ENCODE measurements at places on chromosomes 6 and 20.
A peak's percentile ranks its signal among the peaks of the same experiment; 100 is the strongest.

DNA sequence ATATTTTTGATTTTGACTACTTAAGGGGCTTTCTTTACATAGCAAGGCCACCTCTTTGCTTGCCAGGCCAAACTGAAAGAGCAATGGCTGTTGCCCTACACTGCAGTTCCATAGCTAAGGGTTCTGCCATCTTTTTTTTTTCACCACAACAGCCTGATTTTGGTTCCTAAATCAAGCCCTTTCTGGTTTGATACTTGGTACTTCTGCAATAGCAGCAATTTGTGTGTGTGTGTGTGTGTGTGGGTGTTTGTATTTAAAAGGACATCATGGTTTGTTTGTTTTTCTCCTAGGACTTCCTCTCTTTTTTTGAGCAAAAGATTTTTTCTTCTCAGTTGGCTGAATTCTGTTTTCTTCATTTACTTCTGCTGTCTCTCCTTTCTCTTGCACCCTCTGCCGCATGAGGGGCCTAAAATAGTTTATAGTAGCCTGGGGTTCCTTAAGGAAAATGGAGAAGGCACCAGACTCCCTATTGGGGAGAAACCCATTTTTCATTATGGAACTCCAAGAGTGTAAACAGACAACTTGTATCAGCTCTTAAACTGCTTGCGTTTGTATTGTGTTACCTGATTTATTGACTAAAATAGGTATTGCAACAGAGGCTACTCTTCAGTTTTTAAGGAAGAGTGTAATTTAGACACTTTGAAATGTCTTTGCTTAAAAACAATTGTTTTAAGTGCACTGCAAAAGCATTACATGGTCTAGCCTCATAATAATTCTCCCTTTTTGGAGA, 12.2 kb upstream of the GCLC start:
- no peak for DNase-seq

DNA sequence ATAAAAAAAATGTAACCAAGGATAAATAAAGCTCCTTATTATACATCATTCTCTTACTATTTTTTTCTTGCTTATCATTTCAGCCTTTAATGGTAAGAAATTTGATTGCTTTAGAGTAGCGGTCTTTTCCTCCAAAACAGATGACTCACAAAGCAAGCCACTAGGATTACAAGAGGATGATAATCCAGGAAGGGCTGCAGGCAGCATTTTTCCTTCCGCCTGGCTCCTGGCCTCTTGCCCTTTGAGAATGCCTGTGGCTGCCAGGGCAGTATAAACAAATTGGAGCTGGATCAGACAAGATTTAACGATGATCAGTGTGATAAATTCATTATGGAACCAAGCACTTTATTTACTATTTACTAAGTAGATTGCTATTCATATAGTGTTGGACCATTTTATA, 9.7 kb upstream of the FBXL4 start:
- DNase-seq, result no peak

GRCh38 chr6:37088897-37089296, 81.1 kb upstream of the PIM1 start:
- DNase-seq, result no peak

- DNase-seq, result no peak
Measured at GRCh38 chr6:100670056-100670455, 205.3 kb upstream of the SIM1 start.

DNA sequence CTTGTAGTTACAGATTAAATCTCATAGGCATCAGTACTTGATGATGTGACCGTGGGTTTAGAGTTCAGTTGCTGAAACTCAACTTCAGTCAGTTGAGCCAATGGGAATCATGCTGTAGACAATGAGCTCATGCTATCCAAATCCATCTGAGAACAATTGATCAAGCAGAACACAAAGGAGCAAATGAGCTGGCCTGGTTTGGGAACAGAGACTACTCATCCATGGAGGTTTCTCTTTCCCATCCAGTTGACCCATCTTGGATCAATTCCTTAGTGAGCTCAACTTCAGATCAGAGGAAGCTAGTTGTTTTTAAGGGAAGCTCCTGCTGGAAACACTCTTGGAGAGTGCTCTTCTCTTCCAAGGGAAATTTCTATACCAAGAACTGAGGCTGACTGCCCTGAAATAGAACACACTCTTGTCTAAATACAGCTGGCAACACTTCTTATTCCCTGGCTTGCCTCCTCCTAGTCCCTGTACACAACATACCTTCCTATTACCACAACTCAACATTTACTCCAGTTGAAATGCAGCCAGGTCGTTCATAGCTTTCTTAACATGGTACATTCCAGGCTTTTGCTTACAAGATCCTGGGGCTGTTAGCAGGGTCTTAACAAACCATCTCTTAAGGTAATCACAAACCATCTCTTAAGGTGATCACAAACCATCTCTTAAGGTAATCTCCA, 203.9 kb upstream of the PRDM1 start:
- DNase-seq, result no peak

DNA sequence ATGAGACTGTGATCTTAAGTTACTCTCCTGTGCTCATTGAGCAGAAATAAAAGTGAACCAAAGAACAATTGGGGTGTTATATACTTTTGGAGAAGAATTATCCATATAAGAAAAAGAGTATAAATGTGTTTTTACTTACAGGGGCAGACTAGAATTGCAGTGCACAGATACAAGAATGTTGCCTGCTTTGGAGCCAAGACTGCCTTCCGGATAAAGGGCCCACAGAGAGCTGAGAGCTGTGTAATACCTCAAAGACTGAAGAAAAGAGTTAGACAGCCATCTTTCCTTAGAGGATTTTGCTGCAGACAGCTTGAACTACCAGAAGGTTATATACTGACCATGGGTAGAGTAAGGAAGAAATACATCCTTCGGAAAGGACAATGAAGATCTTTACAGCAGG, 1235.5 kb upstream of the CITED2 start:
- no peak for DNase-seq

- peak; percentile 66 for DNase-seq
Measured at GRCh38 chr6:41723530-41724227, 11.7 kb downstream of the TFEB start.

All from DMS153 (cell line).